Brain (organoid and tissue), 16 donors: ENCODE measurements at places on chromosomes 7 and 10. TPM values are rescaled to one million over a fixed set of nuclear protein-coding genes. Genes with fewer than 3 reads are reported as not detected.

Gene FAM25A
- not detected for polyA plus RNA-seq

Gene ANKRD30A
- polyA plus RNA-seq: not detected

Gene FAM25C
- polyA plus RNA-seq: not detected

Gene INHBA
- polyA plus RNA-seq: 0.17 TPM

Gene MUC12
- polyA plus RNA-seq: 1.4 TPM

Gene PNLIPRP3
- polyA plus RNA-seq: not detected

Gene TMEM196
- polyA plus RNA-seq: 0.27 TPM

Gene HMX3
- polyA plus RNA-seq: 12.9 TPM

Gene ZNF467
- 9.1 TPM for polyA plus RNA-seq

Gene TCERG1L
- 7.8 TPM for polyA plus RNA-seq

Gene TAF6
- 124 TPM for polyA plus RNA-seq

Gene EGR2
- polyA plus RNA-seq: 0.54 TPM

Gene STEAP1
- polyA plus RNA-seq: 0.32 TPM

Gene AGR2
- 2.0 TPM for polyA plus RNA-seq

Gene FAM180A
- not detected for polyA plus RNA-seq

Gene SFTPA1
- polyA plus RNA-seq: not detected

Gene DHTKD1
- 23.2 TPM for polyA plus RNA-seq

Gene ARMC3
- polyA plus RNA-seq: 1.6 TPM

Gene LEP
- polyA plus RNA-seq: not detected

Gene CXCL12
- polyA plus RNA-seq: 11.5 TPM

Gene GATA3
- polyA plus RNA-seq: not detected

Gene AZGP1
- polyA plus RNA-seq: 21.4 TPM

Gene DEPP1
- polyA plus RNA-seq: 33.5 TPM

Gene TRIM73
- 2.3 TPM for polyA plus RNA-seq

Gene TMUB1
- polyA plus RNA-seq: 80.0 TPM

Gene RASSF4
- polyA plus RNA-seq: 23.9 TPM

Gene TEX36
- polyA plus RNA-seq: not detected

Gene NPFFR1
- polyA plus RNA-seq: 0.56 TPM

Gene PDK4
- 25.9 TPM for polyA plus RNA-seq

Gene CNPY4
- polyA plus RNA-seq: 19.5 TPM

Gene MSS51
- polyA plus RNA-seq: not detected
